Upper lobe of right lung (tissue), 1 donor: ENCODE measurements at places on chromosomes 7 and 10.
A peak's percentile ranks its signal among the peaks of the same experiment; 100 is the strongest.

- no peaks in the 10 kb centered on the region for H3K4me1 ChIP-seq
- H3K4me3 ChIP-seq: no peak overlapping the region
- H3K27ac ChIP-seq: no peak overlapping the region
- no peaks in the 10 kb centered on the region for H3K27me3 ChIP-seq
- DNase-seq: no peak
These were observed 39.0 kb downstream of the TFAM start for GRCh38 chr10:58424176-58424575.

GRCh38 chr7:85705076-85705475, 518.2 kb upstream of the SEMA3D start:
- no peak overlapping the region for H3K27ac ChIP-seq
- no peak for DNase-seq
- H3K4me3 ChIP-seq: no peak overlapping the region
- no peaks in the 10 kb centered on the region for H3K4me1 ChIP-seq

DNA sequence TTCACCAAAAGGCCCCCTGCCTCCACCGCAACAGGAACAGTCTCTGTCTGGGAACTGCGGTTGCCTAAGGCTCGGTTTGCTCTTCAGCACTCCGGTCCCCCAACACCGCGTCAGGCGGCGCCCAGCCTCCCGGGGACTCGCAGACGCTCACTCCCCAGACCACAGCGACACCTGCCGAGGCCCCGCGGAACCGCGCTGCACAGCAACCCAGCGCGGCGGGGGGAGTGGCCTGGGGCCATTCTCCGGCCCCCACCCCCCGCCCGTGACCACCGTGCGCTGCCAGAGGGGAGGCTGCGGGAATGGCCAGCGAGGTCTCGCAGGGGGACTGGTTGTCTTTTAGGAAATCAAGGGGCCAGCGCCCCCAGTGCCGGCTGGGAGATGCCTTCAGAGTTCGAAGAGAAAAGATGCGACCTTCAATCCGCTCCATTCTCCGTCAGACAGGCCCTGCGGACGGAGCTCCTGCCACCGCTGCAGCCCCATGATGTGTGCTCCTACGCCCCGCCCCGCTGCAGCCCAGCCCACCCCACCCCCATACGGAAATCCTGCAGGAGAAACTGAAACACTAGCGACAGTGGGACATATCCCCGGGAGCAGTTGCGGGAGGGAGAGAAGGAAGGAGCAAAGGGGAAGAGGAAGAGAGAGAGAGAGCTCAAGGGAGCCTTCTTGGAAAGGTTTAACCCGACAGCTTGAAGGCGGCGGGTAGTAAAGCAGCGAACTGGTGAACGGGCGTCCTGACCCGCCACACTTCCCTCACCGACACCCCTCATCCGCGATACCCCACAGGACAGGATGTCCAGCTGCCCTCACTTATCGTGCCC, 137.4 kb upstream of the CDCA7L start:
- no peaks in the 10 kb centered on the region for H3K36me3 ChIP-seq
- peak; percentile 96 for DNase-seq
- peaks cover 13% of the 10 kb centered on the region for H3K27me3 ChIP-seq
- H3K4me3 ChIP-seq: peak overlapping the region; percentile 67
- peak overlapping the region; percentile 89 for H3K27ac ChIP-seq
- peaks cover 12% of the 10 kb centered on the region for H3K4me1 ChIP-seq

DNA sequence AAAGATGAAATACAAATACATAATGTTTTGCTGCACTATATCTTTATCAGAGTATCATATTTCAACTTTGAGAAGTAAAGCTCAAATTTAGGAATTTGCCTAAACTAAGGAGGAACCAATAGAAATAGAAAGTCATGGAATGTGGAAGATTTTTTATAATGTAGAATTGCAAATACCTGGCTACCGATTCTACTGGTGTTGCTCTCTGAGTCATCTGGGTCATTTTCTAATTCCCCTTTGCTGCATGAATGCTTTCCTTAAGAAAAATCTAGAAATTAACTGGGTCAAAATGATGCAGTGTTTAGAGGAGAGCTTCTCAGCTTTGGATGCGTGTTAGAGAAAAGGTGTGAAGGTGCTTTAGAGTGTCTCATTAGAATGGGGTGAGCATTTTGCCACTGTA, 568.9 kb upstream of the ANKRD30A start:
- no peaks in the 10 kb centered on the region for H3K4me1 ChIP-seq
- H3K4me3 ChIP-seq: no peak overlapping the region
- H3K36me3 ChIP-seq: no peaks in the 10 kb centered on the region
- no peaks in the 10 kb centered on the region for H3K27me3 ChIP-seq
- no peak overlapping the region for H3K27ac ChIP-seq
- DNase-seq: no peak

DNA sequence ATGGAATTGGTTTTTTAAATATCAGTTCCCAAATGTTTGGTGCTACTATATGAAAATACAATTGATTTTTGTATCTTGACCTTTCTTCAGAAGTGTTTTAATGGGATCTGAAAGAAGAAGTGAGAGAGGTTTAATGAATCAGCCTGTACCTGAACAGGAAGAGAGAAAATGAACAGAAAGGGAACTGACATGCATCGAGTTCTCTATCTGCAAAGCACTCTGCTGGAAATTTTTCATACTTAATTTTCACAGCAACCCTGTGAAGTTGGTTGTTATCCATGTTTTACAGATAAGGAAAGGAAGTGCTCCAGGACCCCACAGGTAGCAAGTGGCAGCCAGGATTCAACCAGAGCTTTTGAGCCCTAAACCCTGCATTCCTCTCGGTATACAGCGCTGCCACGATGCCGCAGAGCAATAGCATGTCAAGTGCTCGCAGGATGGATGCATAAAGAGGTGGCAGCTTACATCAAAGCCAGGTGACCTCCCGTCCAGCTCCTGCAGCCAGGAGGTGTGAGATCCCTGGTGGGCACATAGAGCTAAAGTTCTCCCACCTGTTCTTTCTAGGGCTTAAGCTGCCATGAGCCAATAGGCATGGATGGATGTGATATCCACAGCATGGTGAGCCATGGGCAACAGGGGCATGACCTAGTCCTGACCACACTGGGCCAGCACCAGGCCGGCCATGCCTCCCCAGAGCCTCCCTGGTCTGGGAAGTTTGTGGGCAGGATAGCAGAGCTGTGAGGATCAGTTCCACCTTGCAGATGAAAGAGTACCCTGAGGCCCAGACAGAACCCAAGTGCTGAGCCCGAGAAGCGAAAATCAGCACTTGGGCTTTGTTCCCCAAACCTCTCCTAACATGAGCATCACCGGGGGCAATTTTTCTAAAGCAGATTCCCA, 57.2 kb downstream of the CALML3 start:
- no peaks in the 10 kb centered on the region for H3K36me3 ChIP-seq
- no peak overlapping the region for H3K27ac ChIP-seq
- DNase-seq: peak; percentile 48
- H3K4me1 ChIP-seq: no peaks in the 10 kb centered on the region

GRCh38 chr10:8044908-8045725, 9.4 kb upstream of the GATA3 start:
- H3K27me3 ChIP-seq: peaks cover 100% of the 10 kb centered on the region
- no peak overlapping the region for H3K27ac ChIP-seq
- peak overlapping the region; percentile 25 for H3K4me3 ChIP-seq
- no peak for DNase-seq
- no peaks in the 10 kb centered on the region for H3K36me3 ChIP-seq

DNA sequence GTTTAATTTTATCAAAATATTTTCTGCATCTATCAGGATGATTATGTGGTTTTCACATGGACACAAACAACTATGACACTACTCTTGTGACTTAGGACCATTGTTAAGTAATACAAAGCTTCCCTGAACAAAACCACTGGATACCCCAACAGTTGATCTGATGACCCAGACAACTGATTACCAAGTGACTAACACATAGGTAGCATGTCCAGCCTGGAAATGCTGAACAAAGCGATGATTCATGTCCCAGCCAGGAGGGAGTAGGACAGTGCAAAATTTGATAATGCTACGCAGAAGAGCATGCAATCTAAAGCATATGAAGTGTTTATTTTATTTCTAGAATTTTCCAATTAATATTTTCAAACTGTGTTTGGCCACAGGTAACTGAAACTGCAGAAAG, 8.9 kb upstream of the PNLIP start:
- no peak overlapping the region for H3K27ac ChIP-seq
- H3K4me1 ChIP-seq: no peaks in the 10 kb centered on the region
- no peaks in the 10 kb centered on the region for H3K27me3 ChIP-seq
- H3K36me3 ChIP-seq: no peaks in the 10 kb centered on the region
- no peak for DNase-seq

DNA sequence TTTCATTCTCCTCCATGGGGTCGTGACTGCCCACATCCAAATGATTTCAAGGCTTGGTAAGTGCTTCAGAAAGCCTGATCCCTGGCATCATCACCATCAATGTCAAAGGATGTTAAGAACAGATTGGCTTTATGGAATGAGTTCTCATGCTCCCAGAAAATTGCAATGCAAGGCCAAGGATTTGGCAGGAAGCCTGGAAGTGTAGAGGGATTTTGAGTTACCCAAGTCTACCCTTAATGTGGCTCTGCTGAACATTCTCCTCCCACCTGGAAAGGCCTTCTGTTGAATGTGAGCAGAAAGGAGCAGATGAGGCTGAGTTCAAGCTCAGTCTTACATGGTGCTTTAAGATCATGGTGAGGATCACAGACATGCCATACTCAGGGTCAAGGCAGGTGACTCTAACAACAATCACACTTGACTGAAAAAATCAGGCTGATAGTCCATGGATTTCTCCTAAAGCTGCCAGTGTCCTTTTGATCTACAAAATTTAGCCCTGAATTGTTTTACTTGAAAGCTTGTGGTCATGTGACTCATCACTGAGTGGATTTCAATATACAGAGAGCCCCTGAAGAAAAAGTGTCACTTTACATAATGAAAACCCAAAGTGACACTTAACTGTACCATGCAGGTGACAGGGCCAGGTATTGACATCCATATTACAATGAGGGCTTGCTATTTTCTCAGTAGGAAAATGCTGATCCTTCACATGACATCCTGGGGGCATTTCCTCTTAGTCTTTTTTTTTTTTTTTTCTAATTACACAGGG, 111.1 kb upstream of the PDLIM1 start:
- peaks cover 16% of the 10 kb centered on the region for H3K36me3 ChIP-seq
- no peak overlapping the region for H3K27ac ChIP-seq
- no peak overlapping the region for H3K4me3 ChIP-seq
- DNase-seq: no peak
- H3K4me1 ChIP-seq: peaks cover 20% of the 10 kb centered on the region
